Activated CD8-positive, alpha-beta T cell treated with anti-CD3 and anti-CD28 coated beads, Interleukin-2, amount 10 ng/mL, durations not matched to agents 7 days and 5 days (primary cell): ENCODE measurements at places on chromosomes 6 and 20. TPM values are rescaled to one million over a fixed set of nuclear protein-coding genes. Genes with fewer than 3 reads are reported as not detected.

DNA sequence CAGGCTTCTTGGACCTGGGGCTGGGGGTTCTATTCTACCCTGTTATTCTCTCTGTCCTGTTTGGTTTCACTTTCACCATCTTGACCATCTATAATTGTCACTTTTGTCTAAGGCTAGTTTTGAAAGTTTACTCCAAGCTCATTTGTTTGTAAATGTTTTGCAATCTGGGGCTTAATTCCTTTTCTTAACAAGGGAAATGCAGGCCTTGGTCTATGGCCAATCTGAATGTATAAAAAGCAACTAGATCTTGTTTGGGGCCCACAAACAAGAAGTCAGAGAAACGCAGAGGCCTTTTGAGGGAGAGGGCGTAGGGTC is 86.3 kb upstream of the PREP start:
- H3K27ac ChIP-seq, result no peak overlapping the region
- H3K4me1 ChIP-seq, result peaks cover 36% of the 10 kb centered on the region
- peaks cover 4% of the 10 kb centered on the region for H3K27me3 ChIP-seq
- peaks cover 2% of the 10 kb centered on the region for H3K36me3 ChIP-seq
- no peak overlapping the region for H3K4me3 ChIP-seq

DNA sequence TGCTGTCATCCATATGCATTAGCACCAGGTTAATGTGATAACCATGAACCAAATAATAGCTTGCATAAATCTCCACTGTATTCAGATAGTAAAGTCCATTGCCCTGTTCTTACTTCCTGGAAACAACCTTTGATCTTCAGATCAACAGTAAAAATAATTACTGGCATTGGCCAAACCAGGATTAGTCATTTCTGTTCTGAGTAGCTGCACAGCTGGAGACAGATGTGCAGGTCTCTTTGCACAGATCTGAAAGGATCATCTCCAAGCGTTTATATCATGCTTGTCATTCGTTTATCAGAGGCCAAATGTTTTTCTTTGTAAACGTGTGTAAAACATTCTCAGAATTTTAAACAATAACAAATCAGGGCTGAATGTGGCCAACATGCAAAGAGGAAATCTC is 134.4 kb upstream of the HMGCLL1 start:
- H3K27me3 ChIP-seq, result no peaks in the 10 kb centered on the region
- H3K36me3 ChIP-seq, result no peaks in the 10 kb centered on the region
- DNase-seq, result no peak
- no peaks in the 10 kb centered on the region for H3K4me1 ChIP-seq
- H3K4me3 ChIP-seq, result no peak overlapping the region
- H3K27ac ChIP-seq, result no peak overlapping the region

- no peak overlapping the region for H3K4me3 ChIP-seq
- H3K27ac ChIP-seq, result no peak overlapping the region
- H3K27me3 ChIP-seq, result no peaks in the 10 kb centered on the region
- H3K36me3 ChIP-seq, result no peaks in the 10 kb centered on the region
Observed at GRCh38 chr6:161242779-161243693, 30.8 kb downstream of the AGPAT4 start.

DNA sequence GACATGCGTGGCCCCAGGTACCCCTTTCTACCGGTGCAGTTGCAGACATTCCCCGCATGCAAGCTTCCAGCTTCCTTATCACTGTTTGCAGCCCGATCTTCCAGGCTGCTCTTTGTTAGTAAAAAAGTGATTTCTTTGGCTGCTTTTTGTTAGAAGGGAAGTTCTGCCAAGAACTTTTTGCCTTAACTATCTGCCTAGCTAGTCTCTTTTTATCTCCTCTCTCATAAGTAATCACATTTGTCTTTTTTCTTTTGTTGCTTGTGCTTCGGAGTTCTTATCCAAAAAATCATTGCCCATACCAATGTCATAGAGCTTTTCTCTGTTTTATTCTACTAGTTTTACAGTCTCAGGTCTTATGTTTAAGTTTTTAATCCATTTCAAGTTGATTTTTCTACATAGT is 20.3 kb downstream of the FAM162B start:
- no peak for DNase-seq
- H3K27me3 ChIP-seq, result peaks cover 5% of the 10 kb centered on the region
- H3K4me3 ChIP-seq, result no peak overlapping the region
- H3K4me1 ChIP-seq, result no peaks in the 10 kb centered on the region
- no peaks in the 10 kb centered on the region for H3K36me3 ChIP-seq

DNA sequence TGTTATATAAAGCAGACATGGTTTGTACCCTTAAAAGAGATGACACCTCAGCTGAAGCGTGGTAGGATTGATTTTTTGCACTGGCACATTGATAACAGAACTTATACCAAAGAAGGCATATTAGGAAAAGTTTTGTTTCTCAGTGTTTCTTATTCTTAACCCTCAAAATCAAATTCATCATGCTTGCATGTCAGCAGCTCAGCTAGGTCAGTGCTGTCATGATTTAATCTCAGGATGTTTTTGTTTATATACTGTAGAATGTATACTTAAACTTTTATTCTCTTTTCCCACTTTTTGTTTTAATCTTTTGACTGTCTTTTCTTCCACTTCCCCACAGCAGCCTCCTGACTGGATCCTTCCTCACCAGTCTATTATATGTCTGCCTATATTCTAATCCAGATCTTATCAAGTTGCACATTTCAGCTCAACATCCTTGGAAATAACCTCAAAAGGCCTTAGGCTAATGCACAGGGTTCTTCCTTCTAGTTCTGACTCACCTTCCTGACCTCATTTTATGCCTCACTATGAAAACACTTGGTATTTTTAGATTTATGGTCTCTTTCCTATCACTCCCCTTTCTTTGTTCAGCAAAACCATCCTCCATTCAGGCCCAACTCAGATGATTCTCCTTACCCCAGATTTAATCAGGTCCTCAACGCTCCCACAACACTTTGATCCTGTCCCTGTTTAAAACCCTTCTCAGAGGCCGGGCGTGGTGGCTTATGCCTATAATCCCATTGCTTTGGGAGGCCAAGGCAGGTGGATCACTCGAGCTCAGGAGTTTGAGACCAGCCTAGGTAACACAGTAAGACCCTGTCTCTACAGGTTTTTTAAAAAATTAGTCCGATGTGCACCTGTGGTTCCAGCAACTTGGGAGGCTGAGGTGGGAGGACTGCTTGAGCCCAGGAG is 7.2 kb downstream of the HEBP2 start:
- no peak overlapping the region for H3K4me3 ChIP-seq
- no peaks in the 10 kb centered on the region for H3K27me3 ChIP-seq
- H3K27ac ChIP-seq, result peak overlapping the region; percentile 51
- no peak for DNase-seq

GRCh38 chr6:159655409-159655988 is 37.5 kb downstream of the SOD2 start:
- H3K27me3 ChIP-seq, result peaks cover 2% of the 10 kb centered on the region
- no peak overlapping the region for H3K27ac ChIP-seq
- no peak for DNase-seq
- H3K4me1 ChIP-seq, result no peaks in the 10 kb centered on the region
- H3K4me3 ChIP-seq, result no peak overlapping the region

DNA sequence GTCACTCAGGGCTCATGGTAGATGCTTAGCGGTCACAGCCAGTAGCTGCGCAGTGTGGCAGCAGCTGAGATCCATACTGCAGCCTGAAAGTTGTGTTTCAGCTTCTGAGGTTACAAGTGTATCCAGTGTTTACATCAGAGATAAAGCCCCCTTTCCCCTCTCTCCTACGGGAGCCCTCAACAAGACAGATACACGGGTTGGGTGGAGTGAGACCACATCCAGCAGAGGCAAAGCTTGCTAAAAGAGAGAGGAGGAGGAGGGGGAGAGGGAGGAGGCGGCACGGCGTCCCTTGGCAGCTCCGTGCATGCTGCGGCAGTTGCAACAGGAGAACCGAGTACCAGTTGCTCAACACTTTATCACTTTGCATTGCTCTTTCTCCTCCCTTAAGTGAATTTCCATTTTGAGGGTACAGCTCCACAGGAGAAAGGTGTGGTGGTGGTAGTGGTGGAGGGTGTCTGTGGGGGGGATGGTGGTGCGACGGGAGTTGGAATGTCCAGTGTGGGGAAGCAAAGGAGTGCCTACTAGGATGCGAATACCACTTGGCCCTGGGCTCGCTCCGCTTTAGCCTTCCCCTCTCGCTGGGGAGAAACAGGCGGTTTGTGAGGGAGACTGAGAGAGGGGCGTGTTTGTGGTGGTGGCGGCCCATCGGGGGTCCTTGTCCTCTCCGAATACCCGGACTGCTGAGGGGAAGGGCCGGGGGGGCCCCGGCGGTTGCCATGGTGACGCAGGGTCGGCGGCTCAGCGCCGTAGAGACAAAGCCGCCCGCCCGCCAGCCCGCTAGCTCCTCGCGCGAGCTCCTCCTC is 405 bp upstream of the RNF182 start:
- H3K4me1 ChIP-seq, result peaks cover 14% of the 10 kb centered on the region
- DNase-seq, result peak; percentile 50
- H3K36me3 ChIP-seq, result peaks cover 2% of the 10 kb centered on the region
- H3K4me3 ChIP-seq, result peak overlapping the region; percentile 61

DNA sequence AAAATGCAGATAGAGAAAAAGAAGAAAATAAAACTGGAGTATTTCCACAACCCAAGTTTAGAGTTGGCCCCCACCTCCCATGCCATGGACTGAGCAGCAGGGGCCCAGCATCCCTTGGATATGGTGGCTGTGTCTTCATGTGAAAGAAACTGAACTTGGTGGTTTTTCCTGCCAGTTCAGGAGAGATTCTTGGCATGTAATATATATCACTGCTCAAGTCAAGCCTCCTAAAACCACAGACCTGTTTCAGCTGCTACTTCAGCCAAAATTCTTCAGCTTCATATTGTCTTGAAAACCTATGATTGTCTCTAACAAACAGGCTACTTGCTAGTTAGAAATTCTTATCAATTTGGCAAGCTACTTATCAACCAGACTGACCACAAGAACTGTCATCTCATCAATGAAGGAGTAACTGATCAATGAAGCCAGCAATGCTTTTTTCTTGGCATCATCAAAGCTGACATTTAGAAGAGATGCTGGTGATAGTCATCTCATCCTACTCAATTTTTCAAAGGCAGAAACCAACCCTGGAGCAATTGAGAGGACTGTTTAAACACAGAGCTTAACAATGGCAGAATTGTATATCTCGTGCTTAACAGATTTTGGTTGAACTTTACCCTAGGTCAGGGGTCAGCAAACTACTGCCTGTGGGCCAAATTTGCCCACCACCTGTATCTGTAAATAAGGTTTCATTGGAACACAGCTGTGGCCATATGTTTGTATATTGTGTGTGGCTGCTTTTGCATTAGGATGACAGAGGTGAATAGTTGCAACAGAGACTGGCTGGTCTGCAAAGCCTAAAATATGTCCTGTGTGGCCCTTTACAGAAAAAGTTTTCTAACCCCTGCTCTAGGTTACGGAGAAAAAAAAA is 10.4 kb upstream of the NOL7 start:
- DNase-seq, result no peak
- no peak overlapping the region for H3K27ac ChIP-seq
- no peaks in the 10 kb centered on the region for H3K27me3 ChIP-seq
- H3K4me3 ChIP-seq, result no peak overlapping the region
- H3K36me3 ChIP-seq, result peaks cover 21% of the 10 kb centered on the region
- peaks cover 4% of the 10 kb centered on the region for H3K4me1 ChIP-seq

DNA sequence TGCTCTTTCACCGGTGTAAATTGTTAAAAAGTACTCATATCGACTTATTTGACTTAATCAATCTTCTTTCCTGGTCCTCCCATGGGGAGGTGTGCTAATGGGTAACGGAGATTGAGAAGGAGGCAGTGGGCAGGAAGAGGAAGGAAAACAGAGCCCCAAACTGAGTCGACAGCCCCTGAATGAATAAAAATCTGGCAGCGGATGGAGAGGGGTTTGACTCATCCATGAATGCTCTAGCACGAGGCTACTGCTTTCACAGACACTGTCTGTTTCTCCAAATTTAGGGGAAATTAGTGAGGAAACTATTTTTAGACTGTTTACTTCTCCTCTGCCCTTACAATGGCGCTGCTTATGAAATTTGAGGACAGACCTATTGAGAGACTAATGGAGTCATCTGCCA is 142.2 kb upstream of the ATXN1 start:
- no peak for DNase-seq
- H3K4me3 ChIP-seq, result no peak overlapping the region
- no peaks in the 10 kb centered on the region for H3K4me1 ChIP-seq
- no peak overlapping the region for H3K27ac ChIP-seq

DNA sequence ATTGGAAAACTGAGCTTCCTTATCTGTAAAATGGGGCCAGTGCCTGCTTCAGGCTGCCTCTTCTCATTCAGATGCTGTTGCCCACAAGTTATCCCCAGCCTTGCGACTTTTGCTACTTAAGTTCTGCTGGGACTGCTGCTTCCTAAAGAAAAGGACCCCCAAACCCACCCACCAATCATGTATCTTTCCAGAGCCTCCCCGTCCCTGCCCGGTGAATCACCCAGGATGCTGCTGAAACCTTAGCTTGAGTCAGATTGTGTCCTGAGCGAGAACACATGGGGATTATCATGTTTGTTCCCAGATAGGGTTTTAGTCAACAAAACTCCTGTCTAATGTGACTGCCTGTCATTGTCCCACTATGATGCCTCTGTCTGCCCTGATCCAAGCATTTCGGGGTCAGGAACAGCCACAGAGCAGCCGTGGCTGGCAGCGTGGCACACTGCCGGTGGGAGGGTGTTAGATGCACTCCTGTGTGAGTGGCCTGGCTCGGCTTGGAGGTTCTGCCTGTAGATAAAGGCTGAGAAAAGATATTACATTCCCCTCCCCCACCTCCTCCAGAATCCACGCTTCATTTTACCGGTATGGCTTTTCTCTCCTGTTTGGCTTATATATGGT is 79.9 kb downstream of the TOX2 start:
- H3K4me1 ChIP-seq, result peaks cover 2% of the 10 kb centered on the region
- DNase-seq, result no peak
- H3K36me3 ChIP-seq, result peaks cover 5% of the 10 kb centered on the region
- no peak overlapping the region for H3K4me3 ChIP-seq
- no peak overlapping the region for H3K27ac ChIP-seq
- H3K27me3 ChIP-seq, result peaks cover 36% of the 10 kb centered on the region

GRCh38 chr6:136551103-136551502 is 881 bp upstream of the MAP7 start:
- DNase-seq, result no peak
- H3K4me1 ChIP-seq, result peaks cover 6% of the 10 kb centered on the region
- H3K36me3 ChIP-seq, result peaks cover 6% of the 10 kb centered on the region

- no peaks in the 10 kb centered on the region for H3K4me1 ChIP-seq
- H3K4me3 ChIP-seq, result no peak overlapping the region
- no peak for DNase-seq
- no peaks in the 10 kb centered on the region for H3K36me3 ChIP-seq
- H3K27me3 ChIP-seq, result peaks cover 7% of the 10 kb centered on the region
Observed at GRCh38 chr6:70221025-70221714, 81.7 kb downstream of the COL9A1 start.

DNA sequence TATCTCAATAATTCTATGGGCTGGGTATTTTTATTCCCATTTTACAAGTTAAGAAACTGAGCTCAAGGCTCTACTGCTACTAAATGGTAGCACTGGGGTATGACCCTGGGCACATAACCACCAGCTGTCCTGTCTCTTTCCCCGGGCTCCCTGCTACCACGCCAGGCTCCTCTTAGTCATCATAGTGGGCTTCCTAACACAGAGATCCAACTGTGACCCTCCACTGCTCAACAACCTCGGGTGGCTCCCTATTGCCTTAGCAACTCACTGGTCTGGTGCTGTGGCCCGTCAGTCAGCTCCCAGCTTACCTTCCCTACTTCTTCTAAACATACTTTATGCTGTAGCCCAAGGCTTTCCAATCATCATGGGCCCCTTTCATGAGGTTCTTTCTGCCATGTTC is 4.5 kb downstream of the KIAA1755 start:
- DNase-seq, result no peak
- no peak overlapping the region for H3K27ac ChIP-seq
- no peaks in the 10 kb centered on the region for H3K36me3 ChIP-seq
- H3K4me1 ChIP-seq, result no peaks in the 10 kb centered on the region
- peaks cover 30% of the 10 kb centered on the region for H3K27me3 ChIP-seq

Gene SLC16A10
- total RNA-seq, result 6.3 TPM

Gene CRIP3
- not detected for total RNA-seq
